ENCODE measurements at places on chromosomes 1 and 21. TPM values are rescaled to one million over a fixed set of nuclear protein-coding genes. Genes with fewer than 3 reads are reported as not detected.

Gene ADCY10
- 0.26 TPM for total RNA-seq

Gene EPHB2
- 1.3 TPM for total RNA-seq

Gene TMPRSS15
- not detected for total RNA-seq

Gene KIF14
- 4.3 TPM for total RNA-seq

Gene CCDC24
- total RNA-seq, result 3.0 TPM

Gene TP73
- not detected for total RNA-seq

Gene OR2T29
- not detected for total RNA-seq

Gene MAEL
- total RNA-seq, result not detected

Gene UBIAD1
- 9.1 TPM for total RNA-seq

Gene CCDC185
- not detected for total RNA-seq

Gene KCNA3
- not detected for total RNA-seq

Gene HIVEP3
- 1.0 TPM for total RNA-seq

Gene PTPRU
- total RNA-seq, result 12.5 TPM

Gene SLAMF7
- not detected for total RNA-seq

Gene SLC44A3
- total RNA-seq, result 5.6 TPM

Gene CFAP126
- not detected for total RNA-seq

Gene RHCE
- 1.4 TPM for total RNA-seq

Gene OTUD7B
- 28.3 TPM for total RNA-seq

Gene INSRR
- total RNA-seq, result under 0.01 TPM

Gene SH2D5
- 3.0 TPM for total RNA-seq

Gene LYPD8
- not detected for total RNA-seq

Gene USF1
- total RNA-seq, result 45.6 TPM

Gene CREG1
- 128 TPM for total RNA-seq

Gene CHIA
- total RNA-seq, result not detected

Gene VSIG8
- total RNA-seq, result not detected

Gene RAB25
- 0.13 TPM for total RNA-seq

Gene SLC66A1
- total RNA-seq, result 17.9 TPM

Gene BTG3
- total RNA-seq, result 29.3 TPM

Gene ESPN
- total RNA-seq, result under 0.01 TPM

Gene TAL1
- 0.22 TPM for total RNA-seq

Measured in articular chondrocyte of knee joint (primary cell).